ENCODE measurements at places on chromosomes 3 and 15.

DNA sequence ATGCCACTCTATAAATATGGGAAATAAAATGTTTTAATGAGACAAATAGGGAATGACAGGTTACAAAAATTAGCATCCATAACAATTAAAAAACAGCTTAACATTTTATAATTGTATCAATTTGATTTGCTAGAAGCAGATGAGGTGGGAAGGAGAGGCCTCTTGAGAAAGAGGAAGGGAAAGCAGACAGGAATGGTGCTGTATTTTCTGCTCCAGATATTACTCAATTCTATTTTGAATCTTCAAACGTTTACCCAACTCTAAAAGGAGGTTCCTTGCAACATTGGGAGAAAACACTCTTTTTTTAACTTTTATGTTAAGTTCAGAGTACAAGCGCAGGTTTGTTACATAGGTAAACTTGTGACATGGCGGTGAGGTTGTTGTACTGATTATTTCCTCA is 44.9 kb upstream of the ALDH1A3 start:
- no peak for DNase-seq

DNA sequence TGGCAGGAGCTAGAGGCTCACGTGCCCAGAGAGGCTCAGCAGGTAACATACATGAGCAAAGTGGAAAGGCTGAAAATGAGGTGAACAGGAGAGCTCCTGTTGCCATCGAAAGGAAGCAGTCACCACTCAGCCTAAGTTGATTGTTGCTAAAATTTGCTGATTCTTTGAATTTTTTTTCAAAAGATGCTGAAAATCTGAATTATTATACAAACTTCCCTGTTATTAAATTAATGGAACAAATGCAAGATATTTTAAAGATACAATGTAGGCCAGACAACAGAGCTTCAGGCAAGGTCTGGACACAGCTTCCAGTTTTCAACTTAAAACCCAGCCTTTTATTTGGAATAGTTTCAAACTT is 151.3 kb downstream of the GHSR start:
- DNase-seq = no peak

- no peak for DNase-seq
These were observed 63.1 kb upstream of the NPHP3 start for GRCh38 chr3:132785292-132785691.

DNA sequence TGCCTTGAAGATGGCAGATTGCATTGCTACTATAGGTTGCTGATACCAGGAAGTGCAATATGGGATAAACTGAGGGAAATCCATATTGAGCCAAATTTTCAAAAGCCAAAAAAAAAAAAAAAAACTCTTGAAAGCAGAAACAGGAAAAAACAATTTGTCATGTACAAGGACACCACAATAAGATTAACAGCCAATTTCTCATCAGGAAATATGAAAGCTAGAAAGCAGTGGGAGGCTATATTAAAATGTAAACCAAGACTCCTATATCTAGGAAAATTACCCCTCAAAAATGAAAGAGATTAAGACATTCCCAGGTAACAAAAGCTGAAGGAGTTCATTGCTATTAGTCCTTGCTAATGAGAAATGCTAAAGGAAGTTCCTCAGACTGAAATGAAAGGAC is 462.8 kb upstream of the DPH6 start:
- DNase-seq = no peak

- DNase-seq = no peak
These were observed 108.9 kb upstream of the UBE2E1 start for GRCh38 chr3:23696842-23697241.

- DNase-seq = no peak
These were observed 66.8 kb upstream of the HACD2 start for GRCh38 chr3:123651449-123652341.

DNA sequence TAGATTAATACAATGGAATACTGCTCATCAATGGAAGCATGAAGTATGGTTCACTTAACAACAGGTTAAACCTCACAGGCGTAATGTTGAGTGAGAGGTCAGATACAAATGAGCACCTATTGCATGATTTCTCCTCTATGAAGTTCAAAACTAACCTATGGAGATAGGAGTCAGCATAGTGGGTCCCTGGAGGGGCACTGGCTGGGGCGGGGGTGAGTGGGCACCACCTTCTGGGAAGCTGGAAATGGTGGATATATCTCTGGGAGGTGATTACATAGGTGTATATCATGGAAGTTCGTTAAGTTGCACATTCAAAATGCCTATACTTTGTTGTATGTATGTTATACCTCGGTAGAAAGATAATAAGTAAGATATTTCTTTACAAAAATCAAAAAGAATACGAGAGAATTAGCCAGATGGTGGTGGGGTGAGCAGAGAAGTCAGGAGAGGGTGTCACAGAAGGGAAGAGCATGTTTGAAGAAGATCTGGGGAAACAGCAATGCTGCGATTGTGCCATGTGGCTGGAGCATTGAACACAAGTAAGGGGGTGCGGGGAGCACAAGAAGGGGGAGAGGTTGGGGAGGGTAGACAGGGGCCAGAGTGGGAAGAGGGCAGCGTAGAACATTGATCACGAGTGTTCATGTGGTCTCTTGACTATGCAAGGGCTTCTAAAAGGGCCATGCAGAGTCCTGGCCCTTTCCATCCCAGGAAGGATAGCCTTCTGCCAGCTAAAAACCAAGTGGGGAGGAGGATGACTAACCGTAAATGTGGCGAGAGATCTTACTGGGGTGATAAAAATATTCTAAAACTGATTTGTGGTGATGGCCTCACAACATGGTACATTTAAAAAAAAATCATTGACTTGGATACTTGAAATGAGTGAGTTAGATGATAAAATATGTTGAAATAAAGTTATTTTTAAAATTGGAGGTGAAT is 30.2 kb downstream of the ITGA11 start:
- DNase-seq = no peak

DNA sequence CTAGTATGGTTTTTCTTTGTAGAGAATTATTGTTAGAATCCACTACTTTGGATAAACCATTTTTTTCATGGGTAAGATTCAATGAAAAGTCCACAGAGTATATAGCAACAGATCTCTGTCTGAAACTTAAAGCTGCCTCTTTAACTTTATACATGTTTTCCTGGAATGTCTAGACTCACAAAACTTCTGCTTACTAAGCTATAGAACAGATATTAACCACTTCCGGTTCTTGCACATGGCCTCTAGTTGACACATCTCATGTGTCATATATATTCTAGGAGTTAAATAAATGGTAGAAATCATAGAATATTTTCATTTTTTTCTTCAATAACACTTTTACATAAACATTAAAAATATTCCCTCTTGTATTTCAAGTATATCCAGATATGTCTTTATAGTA is 1693.9 kb downstream of the SI start:
- DNase-seq = no peak

- DNase-seq = no peak
These were observed 349.7 kb downstream of the TUSC7 start for GRCh38 chr3:117059067-117059955.

DNA sequence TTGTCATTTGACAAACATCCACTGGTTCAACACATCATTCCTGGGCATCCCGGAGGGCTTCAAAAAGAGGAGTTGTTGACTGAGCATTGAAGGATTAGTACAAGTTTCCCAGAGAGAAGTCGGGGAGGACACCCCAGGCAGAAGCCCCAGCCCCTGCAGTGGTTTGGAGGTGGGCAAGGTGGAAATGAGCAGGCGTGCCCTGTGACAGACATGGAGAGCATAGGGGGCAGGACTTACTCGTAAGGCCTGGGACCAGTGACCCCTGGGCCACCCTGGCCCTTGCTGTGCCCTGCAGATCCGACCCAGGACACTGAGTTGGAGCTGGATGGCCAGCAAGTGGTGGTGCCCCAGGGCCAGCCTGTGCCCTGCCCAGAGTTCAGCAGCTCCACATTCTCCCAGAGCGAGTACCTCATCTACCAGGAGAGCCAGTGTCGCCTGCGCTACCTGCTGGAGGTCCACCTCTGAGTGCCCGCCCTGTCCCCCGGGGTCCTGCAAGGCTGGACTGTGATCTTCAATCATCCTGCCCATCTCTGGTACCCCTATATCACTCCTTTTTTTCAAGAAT is 5.9 kb downstream of the PARP3 start:
- DNase-seq = no peak

DNA sequence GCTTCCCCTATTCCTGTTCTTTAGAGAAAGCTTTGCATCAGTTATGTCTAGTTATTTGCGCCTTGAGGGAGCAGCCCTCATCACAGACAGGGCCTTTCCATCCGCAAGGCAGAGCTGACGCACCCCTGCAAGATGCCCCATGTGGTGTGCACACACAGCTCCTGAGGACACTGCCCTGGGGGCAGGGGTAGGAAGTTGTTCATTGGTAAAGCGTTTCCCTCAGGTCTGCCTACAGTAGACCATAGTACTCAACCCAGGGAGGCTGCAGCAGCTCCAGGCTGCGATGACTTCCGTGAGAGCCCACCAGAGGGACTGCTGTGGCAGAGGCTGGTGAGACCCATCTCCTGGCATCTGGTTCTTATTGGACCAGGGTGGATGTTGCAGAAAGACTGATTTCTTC is 55.1 kb upstream of the PLXNA1 start:
- DNase-seq = no peak

GRCh38 chr3:24936574-24936973 is 441.9 kb upstream of the THRB start:
- DNase-seq = no peak

DNA sequence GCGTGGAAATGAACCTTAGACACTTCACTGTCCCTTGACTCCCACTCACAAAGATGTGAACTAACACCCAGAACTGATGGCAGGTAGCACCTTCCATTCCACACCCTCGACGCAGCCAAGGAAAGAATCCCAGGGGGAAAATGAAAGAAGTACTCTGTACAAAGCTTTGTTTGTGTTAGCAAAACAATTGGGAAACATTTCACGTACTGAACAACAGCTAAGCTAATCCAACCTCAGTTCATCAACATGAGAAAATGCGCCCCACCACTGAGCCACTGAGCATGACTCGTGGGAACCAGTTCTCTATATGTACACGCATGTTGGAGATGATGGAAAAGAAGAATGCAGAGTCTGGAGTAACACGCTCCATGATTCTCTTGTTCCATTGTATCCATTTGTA is 32.0 kb downstream of the CORO2B start:
- no peak for DNase-seq

- DNase-seq = no peak
These were observed 249.4 kb downstream of the LPP start for GRCh38 chr3:188403404-188403803.

DNA sequence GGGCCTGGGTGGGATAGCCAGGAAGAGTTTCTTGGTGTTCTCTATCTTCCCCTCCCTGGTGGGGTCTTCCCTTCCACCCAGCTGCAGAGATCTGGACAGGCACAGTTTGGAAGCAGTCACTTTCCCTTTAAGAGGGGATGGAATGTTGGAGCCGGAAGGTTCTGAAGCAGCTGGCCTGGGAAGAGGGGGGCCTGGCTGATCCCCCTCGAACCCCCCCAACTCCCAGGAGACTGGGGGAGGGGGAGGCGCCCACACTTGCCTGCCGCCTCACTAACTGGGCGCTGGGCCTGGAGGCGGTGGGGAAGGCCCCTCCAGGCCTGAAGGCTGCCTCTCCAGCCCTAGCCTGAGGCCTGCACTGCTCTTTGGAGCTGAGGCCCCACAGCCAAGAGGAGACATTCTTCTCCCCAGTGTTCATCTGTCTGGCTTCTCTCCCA is 1.4 kb downstream of the DVL3 start:
- DNase-seq = no peak

GRCh38 chr15:101420232-101420631 is 69.3 kb downstream of the PCSK6 start:
- DNase-seq = no peak

- peak; percentile 79 for DNase-seq
These were observed 710 bp upstream of the CLK3 start for GRCh38 chr15:74614744-74615507.

GRCh38 chr15:75720787-75721479 is 8.3 kb upstream of the CSPG4 start:
- peak; percentile 40 for DNase-seq

DNA sequence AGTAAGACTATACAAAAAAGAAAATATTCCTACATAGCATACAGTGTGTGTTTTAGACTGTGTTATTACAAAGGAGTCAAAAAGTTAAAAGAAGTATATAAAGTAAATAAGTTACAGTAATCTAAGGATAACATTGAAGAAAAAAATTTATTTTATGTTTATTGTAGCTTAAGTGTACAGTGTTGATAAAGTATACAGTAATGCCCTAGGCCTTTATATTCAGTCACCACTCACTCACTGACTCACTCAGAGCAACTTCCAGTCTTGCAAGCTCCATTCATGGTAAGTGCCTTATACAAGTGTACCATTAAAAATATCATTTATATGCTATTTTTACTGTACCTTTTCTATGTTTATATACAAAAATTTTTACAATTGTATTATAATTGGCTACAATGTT is 220.1 kb downstream of the BCHE start:
- no peak for DNase-seq

- DNase-seq = no peak
These were observed 1.5 kb downstream of the STXBP5L start for GRCh38 chr3:120909602-120909878.

All from stimulated activated CD4-positive, alpha-beta T cell treated with anti-CD3 and anti-CD28 coated beads, Interleukin-12 subunit alpha, Interleukin-12 subunit beta, amount 100 ng/mL, for 48 hours (primary cell).